Smooth muscle cell of the brain vasculature (primary cell): ENCODE measurements at places on chromosomes 13 and 19.
A peak's percentile ranks its signal among the peaks of the same experiment; 100 is the strongest.

DNA sequence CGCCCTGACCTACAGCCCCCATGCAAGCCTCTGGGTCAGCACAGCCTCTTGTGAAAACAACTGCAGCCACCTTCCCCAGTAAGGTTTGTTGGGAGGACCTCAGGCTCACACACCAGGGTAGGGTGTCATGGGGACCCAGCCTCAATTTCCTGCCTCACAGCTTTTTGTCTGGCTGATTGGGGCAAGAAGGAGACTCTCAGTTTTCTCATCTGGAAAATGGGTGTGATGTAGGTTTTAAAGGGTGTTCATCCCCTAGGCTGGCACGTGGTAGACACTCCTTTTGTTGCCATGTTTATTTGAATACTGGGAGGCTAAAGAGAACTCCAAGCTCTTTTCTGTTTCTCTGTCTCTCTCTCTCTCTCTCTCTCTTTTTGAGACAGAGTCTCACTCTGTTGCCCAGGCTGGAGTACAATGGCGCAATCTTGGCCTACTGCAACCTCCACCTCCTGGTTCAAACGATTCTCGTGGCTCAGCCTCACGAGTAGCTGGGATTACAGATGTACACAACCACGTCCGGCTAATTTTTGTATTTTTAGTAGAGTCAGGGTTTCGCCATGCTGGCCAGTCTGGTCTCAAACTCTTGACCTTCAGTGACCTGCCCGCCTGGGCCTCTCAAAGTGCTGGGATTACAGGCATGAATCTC, 18.2 kb upstream of the PLAUR start:
- no peak for DNase-seq

- DNase-seq, result no peak
Observed at GRCh38 chr19:33432015-33432414, 58.5 kb downstream of the CEBPG start.

- no peak for DNase-seq
Observed at GRCh38 chr19:13623716-13624710, 117.7 kb upstream of the CACNA1A start.

GRCh38 chr19:32624410-32624809, 43.4 kb downstream of the PDCD5 start:
- DNase-seq, result no peak

DNA sequence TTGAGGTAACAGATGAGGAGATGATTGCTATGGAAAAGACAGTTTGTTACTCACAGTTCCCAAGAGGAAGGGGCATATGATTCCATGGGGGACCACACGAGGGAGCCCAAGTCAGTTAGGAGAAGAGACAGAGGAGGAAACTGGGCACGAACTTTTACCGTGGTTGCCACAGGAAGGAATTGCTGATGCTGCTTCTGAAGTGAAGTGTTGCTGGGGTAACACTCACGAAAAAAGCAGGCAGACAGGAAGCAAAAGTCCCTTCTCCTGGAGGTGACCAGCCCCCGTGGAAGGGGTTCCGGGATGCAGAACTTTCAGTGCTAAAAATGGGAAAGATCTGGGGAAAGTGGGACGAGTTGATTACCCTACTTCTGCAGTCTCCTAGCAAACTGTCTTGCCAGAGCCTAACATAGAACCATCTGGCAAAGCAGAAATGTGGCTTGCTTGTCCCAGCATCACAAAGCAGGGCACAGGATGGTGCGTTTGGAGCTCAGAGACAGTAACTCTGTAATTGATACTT, 35.4 kb upstream of the MAP3K10 start:
- no peak for DNase-seq

GRCh38 chr13:48641404-48641803, 12.3 kb upstream of the CYSLTR2 start:
- no peak for DNase-seq

GRCh38 chr13:101490406-101491015, 38.0 kb downstream of the ITGBL1 start:
- no peak for DNase-seq

DNA sequence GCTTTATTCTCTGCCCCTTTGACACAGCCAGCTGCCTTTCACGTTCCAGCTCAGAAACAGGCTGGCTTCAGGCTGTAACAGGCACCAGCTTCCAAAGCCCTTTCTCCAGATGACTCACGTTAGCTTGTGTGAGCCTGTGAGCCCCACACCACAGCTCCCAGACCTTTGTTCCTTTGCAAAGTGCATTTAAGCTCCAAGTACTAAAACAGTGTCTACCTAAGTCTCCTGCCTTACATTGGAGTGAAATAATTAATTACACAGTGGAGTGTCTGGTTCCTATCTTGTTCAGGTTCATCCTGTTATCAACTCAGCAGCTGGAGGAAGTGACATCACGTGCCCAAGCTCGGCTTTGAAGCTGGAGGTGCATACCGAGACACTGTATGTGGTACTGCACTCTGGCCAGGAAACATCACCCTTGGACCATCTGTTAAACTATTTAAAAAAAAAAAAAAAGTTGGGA, 475.8 kb downstream of the FOXO1 start:
- peak; percentile 36 for DNase-seq

- DNase-seq, result no peak
Observed at GRCh38 chr19:40754611-40755247, 3.7 kb downstream of the SNRPA start.

DNA sequence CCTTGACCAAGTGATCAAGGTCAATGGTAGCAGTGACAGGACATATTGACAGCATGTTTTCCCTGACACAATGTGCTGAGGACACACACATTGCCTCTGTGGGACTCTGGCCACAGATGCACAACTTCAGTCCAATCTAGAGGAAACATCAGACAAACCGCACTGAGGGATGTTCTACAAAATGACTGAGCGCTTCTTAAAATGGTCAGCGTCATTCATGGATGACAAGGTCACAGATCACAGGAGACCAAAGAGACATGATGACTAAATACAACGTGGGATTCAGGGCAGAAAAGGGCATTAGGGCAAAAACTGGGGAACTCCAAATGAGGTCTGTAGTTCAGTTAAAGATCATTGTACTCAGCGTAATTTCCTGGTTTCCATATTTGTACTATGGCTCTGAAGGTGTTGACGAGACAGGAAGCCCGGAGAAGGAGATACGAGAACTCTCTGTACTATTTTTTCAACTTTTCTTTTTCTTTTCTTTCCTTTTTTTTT, 20.6 kb downstream of the PBX4 start:
- DNase-seq, result no peak

- no peak for DNase-seq
Observed at GRCh38 chr13:28496188-28496564, 1.2 kb upstream of the FLT1 start.
